ENCODE measurements at places on chromosomes 1 and 21. TPM values are rescaled to one million over a fixed set of nuclear protein-coding genes. Genes with fewer than 3 reads are reported as not detected.

The CGN gene
- 0.81 TPM for total RNA-seq

The PIGR gene
- not detected for total RNA-seq

The TNNI3K gene
- total RNA-seq = 1.3 TPM

The URB1 gene
- 11.8 TPM for total RNA-seq

The SOX13 gene
- total RNA-seq = 0.81 TPM

The ABCA4 gene
- total RNA-seq = not detected

The CCDC17 gene
- 4.3 TPM for total RNA-seq

The MPL gene
- 39.6 TPM for total RNA-seq

The DCDC2B gene
- under 0.01 TPM for total RNA-seq

The PLA2G5 gene
- total RNA-seq = not detected

The ASTN1 gene
- under 0.01 TPM for total RNA-seq

The SELENON gene
- 39.3 TPM for total RNA-seq

The RNU1-4 gene
- total RNA-seq = under 0.01 TPM

The LRRC71 gene
- total RNA-seq = not detected

The ALDH4A1 gene
- 17.8 TPM for total RNA-seq

The APOBEC4 gene
- total RNA-seq = not detected

The NRDC gene
- total RNA-seq = 31.0 TPM

The HUNK gene
- not detected for total RNA-seq

The NEGR1 gene
- total RNA-seq = 3.8 TPM

The S100A2 gene
- 0.27 TPM for total RNA-seq

The TCHHL1 gene
- not detected for total RNA-seq

The OR2T12 gene
- not detected for total RNA-seq

The CD1B gene
- total RNA-seq = not detected

The CRYBG2 gene
- under 0.01 TPM for total RNA-seq

The SPRR3 gene
- not detected for total RNA-seq

The RCAN3 gene
- 11.6 TPM for total RNA-seq

The BTBD8 gene
- 3.5 TPM for total RNA-seq

The RABIF gene
- total RNA-seq = 8.1 TPM

The TRIM58 gene
- total RNA-seq = 25.3 TPM

The C1QC gene
- total RNA-seq = under 0.01 TPM

The GREM2 gene
- total RNA-seq = not detected

The CLCA4 gene
- total RNA-seq = not detected

The CFHR5 gene
- total RNA-seq = under 0.01 TPM

The KIRREL1 gene
- 0.54 TPM for total RNA-seq

The LIN28A gene
- under 0.01 TPM for total RNA-seq

The FCRL1 gene
- total RNA-seq = 3.2 TPM

The PADI3 gene
- 6.2 TPM for total RNA-seq

The LCE6A gene
- total RNA-seq = not detected

The RGS8 gene
- under 0.01 TPM for total RNA-seq

The VANGL1 gene
- total RNA-seq = 11.8 TPM

The CYP4A11 gene
- total RNA-seq = not detected

The SH2D5 gene
- not detected for total RNA-seq

The KCND3 gene
- total RNA-seq = under 0.01 TPM

The GUCA2A gene
- total RNA-seq = not detected

The PGLYRP3 gene
- not detected for total RNA-seq

The GABRD gene
- 0.27 TPM for total RNA-seq

The MYOG gene
- total RNA-seq = not detected

The C1orf210 gene
- under 0.01 TPM for total RNA-seq

The NFASC gene
- total RNA-seq = under 0.01 TPM

The ANGPTL3 gene
- total RNA-seq = not detected

The MTARC2 gene
- total RNA-seq = 0.27 TPM

The RGS1 gene
- total RNA-seq = 13.7 TPM

All from hematopoietic multipotent progenitor cell (in vitro differentiated cells).